H9 (cell line): ENCODE measurements at places on chromosomes 1 and 21.

GRCh38 chr21:41477641-41478318 lies 30.2 kb downstream of the TMPRSS2 start:
- peak; percentile 73 for DNase-seq

DNA sequence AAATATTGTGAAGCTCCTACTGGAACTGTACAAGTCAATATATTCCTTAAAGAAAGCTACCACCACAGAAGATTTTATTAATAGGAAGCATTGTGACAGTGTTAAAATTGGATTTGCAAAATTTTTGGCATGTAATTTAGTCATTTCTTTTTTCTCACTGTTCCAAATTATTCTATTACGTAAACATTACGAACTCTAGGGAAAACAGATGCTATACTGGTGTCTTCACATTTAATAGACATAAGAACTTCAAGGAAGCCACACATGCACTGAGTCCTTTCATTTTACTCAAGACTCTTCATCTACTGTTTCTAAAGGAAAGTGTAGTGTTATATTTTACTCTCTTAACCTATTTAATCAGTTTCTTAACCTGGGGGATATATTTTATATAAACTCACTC lies 135.4 kb downstream of the HMCN1 start:
- DNase-seq, result no peak

- DNase-seq, result no peak
Observed at GRCh38 chr1:75725266-75725665, 757 bp downstream of the ACADM start.

DNA sequence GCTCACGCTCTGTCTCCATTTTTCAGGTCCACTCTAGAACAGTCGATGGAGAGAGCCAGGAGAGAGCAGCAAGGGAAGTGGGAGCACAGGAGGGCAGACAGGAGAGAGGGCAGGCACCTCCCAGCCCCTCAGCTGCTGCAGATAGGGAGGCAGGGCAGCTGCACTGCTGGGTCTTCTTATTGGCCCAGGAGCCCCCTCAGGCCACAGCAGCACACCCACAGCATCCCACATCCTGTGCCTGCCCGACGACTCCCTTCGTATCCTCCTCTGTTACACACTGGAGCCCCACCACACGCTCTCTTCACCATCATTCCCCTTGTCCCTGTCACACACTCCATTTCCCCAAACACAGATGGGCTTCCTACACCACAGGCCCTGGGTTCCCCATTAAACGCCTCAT lies 13.7 kb upstream of the ARTN start:
- no peak for DNase-seq

- DNase-seq, result no peak
Observed at GRCh38 chr1:28449904-28450303, 55.9 kb upstream of the RCC1 start.

- DNase-seq, result peak; percentile 84
Observed at GRCh38 chr1:171641076-171641864, 11.2 kb downstream of the MYOC start.

DNA sequence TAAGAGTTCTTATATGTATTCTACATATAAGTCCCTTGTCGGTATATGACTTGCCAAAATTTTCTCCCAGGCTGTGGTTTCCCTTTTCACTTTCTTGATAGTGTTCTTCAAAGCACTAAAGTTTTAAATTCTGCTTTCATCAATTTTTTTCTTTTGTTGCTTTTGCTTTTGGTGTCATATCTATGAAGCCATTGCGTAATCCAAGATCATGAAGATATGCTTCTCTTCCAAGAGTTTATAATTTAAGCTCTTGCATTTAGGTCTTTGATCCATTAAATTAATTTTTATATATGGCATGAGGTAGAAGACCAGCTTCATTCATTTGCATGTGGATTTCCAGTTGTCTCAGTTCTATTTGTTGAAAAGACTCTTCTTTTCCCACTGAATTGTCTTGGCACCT lies 22.2 kb downstream of the DESI2 start:
- DNase-seq, result no peak

DNA sequence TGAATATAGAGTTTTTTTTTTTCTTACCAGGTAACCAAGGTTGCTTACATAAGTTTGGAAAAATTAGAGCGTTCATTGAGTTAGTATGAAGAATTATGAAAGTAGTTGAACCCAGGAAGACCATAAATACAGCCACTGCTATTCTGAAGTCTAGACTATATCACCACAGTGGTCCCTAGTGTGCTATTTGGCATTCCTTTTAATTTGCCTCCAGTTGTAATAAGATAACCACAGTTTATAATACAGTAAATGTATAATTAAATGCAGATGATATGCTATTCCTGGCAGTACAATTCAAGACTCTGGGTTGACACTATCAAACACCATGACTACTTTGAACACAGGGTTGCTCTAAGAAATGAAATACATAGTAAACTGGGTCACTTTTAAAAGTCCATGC lies 270.5 kb downstream of the BRINP2 start:
- DNase-seq, result no peak

GRCh38 chr1:248810000-248810726 lies 15.6 kb downstream of the SH3BP5L start:
- DNase-seq, result no peak

- no peak for DNase-seq
Observed at GRCh38 chr1:51147394-51147793, 45.4 kb downstream of the C1orf185 start.

- no peak for DNase-seq
Observed at GRCh38 chr1:117146575-117147340, 25.2 kb upstream of the TRIM45 start.

GRCh38 chr1:2566101-2567045 lies 10.2 kb downstream of the TNFRSF14 start:
- no peak for DNase-seq

- DNase-seq, result peak; percentile 73
Observed at GRCh38 chr1:182599339-182599738, 4.8 kb downstream of the RGS16 start.

DNA sequence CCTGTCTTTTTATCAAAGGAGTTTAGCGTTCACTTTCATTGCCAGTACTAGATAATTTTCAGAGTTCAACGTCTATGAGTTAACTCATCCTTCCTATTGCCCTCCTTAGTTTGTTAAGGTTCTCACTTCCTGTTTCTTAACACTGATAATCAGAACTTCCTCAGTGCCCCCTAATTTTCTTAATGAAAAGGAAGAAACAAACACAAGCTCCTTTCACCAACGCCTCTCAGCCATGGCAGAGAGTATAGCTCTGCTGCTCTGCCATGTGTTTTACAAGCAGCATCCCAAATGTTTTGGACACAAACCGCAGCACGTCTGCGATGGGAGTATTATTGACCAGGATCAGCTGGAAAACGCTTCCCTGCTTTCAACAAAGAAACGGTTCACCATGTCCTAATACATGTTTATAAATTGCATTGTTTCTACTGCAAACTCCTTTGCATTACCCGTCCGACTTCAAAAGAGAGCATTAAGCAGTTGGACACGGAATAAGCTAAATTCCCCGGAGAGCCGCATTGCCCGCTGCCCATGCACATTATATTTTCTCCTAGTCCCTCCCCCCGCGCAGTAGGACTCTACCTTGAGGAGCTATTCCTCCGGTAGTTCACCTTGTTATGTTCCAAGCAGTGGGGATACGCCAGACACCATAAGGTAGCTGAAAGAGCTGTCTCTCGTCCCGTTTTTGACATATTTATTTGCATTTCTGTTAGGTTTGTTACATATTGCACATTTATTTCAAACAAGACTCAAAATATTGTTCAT lies 561 bp downstream of the OLFM3 start:
- DNase-seq, result no peak

DNA sequence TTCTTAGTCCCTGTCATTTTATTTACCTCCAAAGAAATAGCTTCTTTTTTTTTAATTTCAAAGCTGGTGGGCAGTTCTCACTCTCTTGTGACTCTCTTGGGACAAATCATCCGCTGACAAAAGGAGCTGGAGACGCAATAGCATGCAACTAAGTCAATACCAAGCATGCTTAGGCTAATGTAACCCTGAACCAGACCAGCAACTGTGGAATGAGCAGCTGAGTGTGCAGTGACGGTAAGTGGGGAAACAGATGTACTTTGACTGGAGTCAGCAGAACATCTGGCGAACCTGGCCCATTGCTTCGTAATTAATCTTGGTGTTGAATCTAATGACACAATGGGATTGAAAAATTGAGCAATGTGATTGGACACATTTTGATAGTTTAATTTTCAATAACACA lies 280.7 kb upstream of the PLXNA2 start:
- no peak for DNase-seq

DNA sequence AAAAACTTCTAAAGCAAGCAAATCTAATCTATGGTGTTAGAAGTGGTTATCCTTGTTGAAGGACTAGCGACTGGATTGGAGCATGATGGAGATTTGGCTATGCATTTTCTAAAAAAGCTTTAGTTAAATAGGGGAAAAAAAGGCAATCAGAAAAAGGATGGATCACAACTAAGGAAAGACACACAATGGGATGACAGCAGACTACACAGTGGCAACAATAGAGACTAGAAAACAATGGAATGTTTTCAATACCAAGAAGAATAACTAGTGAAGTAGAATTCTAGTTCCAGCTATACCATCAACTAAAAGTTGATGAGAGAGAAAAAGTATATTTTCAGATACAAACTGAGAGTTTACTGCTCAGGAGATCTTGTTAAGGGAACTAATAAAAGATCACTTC lies 605.8 kb downstream of the PTPRU start:
- no peak for DNase-seq

- no peak for DNase-seq
Observed at GRCh38 chr1:119554183-119554582, 47.2 kb downstream of the HSD3B1 start.

- DNase-seq, result no peak
Observed at GRCh38 chr1:38018864-38019343, 6.4 kb downstream of the UTP11 start.

DNA sequence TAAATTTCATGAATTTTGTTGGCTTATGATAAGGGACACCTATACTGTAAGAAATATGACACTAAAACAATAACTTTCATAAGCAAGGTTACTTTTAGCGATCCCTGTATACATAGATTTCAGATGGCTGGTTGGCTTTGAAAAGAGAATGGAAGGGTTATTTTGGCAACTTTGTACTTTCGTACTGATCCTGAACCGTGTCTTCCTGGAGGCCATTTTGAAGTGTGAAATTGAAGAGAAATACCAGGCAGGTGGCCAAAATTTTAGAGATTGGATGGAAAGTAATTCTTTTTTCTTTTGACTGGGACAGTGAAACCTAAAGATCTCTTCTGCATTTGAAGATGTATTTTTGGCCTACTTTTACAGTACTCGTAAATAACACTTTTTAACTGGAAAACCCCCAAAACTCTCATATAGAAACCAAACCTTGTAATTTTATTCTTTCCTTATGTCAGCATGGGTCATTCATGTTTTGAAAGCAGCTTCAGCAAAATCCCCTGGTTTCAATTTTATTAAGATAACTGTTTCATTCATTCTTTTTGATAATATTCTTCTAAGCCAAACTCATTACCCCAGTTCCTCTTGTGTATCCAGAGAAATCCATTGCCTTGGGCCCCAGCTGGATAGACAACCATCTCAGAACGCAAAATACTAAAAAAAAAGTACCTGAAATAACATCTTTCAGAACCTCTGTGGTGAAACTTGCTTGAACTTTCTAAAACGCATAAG lies 38.4 kb upstream of the ZNF281 start:
- DNase-seq, result no peak

DNA sequence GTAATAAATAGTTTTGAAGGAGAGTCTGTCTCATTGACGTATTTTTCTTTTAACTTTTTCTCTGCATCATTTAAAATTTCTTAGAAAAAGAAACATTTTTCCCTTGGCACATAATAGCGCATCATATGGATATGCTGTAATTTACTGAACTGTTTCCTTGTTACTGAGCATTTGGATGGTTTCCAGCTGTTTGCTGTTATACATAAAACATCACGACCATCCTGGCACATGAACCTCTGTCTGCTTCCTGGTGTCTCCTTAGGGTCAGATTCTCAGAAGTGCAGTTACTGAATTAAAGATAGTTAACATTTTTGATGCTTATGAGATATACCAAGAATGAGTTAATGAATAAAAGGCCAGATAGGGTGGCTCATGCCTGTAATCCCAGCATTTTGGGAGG lies 67.2 kb downstream of the BACE2 start:
- DNase-seq, result no peak

- no peak for DNase-seq
Observed at GRCh38 chr1:240004086-240004749, 87.5 kb upstream of the FMN2 start.

GRCh38 chr1:160429702-160430535 lies 29.6 kb downstream of the VANGL2 start:
- DNase-seq, result no peak

- DNase-seq, result no peak
Observed at GRCh38 chr1:180053594-180054567, 99.3 kb downstream of the CEP350 start.

GRCh38 chr1:29417147-29417858 lies 181.0 kb downstream of the PTPRU start:
- DNase-seq, result no peak

DNA sequence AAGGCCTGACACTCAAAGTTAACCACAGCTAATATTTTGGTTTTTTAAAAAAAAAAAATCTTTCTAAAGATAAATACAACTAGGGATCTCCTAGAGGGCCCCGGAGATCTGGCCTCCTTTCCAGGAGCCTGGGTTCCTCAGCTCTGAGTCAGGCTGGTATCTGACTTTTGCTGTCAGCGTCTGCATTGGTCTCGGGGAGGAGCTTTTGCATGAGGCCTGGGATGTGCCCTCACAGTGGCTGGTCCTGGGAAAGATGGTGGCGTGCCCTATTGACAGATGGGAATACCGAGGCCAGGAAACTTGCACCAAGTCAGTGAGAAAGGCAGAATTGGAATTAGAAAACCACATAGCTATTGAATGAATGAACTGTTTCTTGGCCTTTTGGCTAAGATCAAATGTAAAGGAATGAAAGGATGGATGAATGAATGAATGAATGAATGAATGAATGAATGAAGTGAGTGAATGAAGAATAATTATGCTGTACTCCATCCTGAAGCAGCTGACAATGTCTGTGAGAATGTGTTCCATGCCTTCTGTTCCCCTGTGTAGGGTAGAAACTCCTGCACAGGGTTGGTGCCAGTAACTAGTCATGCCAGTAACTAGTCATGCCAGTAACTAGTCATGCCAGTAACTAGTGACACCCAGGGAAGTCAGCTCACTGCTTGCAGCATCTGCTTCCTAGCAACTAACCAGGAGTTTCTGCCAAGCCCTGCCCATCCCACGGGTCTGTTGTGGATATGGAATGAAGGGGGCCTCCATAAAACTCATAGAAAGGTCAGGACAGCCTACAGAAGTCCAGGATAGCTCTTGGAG lies 242.5 kb upstream of the VAMP3 start:
- DNase-seq, result no peak

DNA sequence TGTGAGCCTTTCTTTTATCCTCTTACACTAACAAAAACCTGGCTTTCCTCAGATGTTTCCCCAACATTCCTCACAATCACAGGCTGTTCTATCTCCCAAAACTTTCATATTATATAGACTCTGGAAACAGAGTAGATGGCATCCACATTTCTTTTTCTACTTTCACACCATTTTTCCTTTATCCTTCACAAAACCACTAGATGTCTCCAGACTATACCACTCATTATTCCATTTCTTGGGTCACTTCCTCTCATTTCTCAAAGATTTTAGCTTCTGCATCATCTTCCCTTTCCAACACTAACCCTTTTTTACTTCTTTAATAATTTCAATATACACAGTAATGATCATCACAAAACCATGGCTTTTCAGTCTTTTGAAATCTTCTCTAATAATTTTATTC lies 286.0 kb upstream of the DEPDC1 start:
- DNase-seq, result no peak
